ENCODE measurements at places on chromosomes 16 and 17. TPM values are rescaled to one million over a fixed set of nuclear protein-coding genes. Genes with fewer than 3 reads are reported as not detected.

GRCh38 chr17:74836191-74836590 lies 23.5 kb downstream of the GRIN2C start:
- H3K36me3 ChIP-seq: no peaks in the 10 kb centered on the region
- DNase-seq: no peak
- no peak overlapping the region for H3K4me3 ChIP-seq
- H3K27ac ChIP-seq: no peak overlapping the region

DNA sequence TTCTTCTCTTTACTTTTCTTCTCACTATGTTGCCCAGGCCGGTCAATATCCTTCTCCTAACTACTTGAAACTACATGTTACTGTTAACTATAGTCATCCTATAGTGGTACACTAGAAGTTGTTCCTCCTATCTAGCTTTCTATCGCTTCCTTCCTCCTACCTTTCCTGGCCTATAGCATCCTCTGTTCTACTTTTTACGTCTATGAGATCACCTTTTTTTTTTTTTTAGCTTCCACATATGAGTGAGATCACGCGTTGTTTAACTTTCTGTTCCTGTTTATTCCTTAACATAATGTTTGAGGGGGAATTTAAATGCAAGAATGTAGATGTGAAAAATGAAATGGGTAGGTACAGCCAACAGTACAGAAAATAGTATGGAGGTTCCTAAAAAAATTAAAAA lies 30.5 kb upstream of the YPEL2 start:
- H3K27me3 ChIP-seq: no peaks in the 10 kb centered on the region
- H3K4me3 ChIP-seq: no peak overlapping the region
- no peaks in the 10 kb centered on the region for H3K4me1 ChIP-seq
- no peak for DNase-seq

DNA sequence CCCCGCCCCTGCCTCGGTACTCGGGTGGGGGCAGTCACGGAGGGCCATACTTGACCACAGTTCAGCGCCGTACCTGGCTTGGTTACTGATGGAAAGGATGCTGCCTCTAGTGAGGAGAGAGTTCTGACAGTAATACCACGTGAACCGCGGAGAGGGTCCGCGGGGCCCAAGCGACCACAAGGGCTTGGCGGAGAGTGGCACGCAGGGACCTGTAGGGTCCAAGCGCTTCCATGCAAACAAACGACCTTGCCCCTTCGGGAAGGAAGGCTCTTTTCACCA lies 9.2 kb downstream of the KDM6B start:
- DNase-seq: no peak
- peak overlapping the region; percentile 12 for H3K4me3 ChIP-seq
- no peaks in the 10 kb centered on the region for H3K4me1 ChIP-seq
- H3K27me3 ChIP-seq: no peaks in the 10 kb centered on the region
- peaks cover 2% of the 10 kb centered on the region for H3K36me3 ChIP-seq

GRCh38 chr16:2782583-2783351 lies 4.6 kb downstream of the PRSS33 start:
- no peaks in the 10 kb centered on the region for H3K4me1 ChIP-seq
- H3K27me3 ChIP-seq: no peaks in the 10 kb centered on the region
- DNase-seq: peak; percentile 30
- H3K27ac ChIP-seq: no peak overlapping the region

DNA sequence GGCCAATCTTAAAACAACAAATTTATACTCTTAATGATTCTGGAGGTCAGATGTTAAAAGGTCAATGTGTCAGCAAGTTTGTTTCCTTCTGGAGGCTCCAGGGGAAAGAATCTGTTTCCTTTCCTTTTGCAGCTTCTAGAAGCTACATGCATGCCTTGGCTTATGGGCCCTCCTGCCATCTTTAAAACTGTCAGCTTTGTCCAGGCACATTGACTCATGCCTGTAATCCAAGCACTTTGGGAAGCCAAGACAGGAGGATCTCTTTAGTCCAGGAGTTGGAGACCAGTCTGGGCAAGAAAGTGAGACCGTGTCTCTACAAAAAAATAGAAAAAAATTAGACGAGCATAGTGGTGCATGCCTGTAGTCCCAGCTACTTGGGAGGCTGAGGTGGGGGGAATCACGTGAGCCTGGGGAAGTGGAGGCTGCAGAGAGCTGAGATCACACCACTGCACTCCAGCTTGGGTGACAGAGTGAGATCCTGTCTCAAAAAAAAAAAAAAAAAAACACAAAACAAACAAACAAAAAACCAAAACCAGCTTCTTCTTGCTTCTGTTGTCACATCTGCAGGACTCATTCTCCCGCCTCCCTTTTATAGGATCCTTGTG lies 58.3 kb downstream of the NOS2 start:
- no peak overlapping the region for H3K27ac ChIP-seq
- no peak for DNase-seq

- H3K4me1 ChIP-seq: no peaks in the 10 kb centered on the region
- no peak overlapping the region for H3K4me3 ChIP-seq
- no peaks in the 10 kb centered on the region for H3K36me3 ChIP-seq
These were observed 74.3 kb downstream of the SLC6A2 start for GRCh38 chr16:55730115-55730514.

DNA sequence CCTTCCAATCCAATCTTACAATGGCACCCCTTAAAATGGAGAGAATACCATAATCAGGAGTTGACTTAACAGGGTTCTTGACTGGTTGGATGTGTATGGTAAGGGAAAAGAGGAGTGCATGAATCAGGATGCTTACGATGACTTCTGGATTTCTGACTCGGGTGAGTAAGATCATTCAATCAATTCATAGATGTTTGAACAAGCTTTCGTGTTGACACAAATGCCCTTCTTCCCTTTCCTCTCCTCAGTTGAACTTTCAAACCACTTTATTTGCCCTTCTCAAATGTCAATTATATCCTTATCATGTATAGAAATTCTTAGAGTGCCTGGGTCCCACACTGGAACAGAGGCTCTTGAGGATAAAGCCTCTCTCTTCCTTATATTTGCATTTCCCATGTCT lies 25.9 kb downstream of the ABCC12 start:
- DNase-seq: no peak
- no peaks in the 10 kb centered on the region for H3K4me1 ChIP-seq
- no peak overlapping the region for H3K27ac ChIP-seq
- no peaks in the 10 kb centered on the region for H3K36me3 ChIP-seq

DNA sequence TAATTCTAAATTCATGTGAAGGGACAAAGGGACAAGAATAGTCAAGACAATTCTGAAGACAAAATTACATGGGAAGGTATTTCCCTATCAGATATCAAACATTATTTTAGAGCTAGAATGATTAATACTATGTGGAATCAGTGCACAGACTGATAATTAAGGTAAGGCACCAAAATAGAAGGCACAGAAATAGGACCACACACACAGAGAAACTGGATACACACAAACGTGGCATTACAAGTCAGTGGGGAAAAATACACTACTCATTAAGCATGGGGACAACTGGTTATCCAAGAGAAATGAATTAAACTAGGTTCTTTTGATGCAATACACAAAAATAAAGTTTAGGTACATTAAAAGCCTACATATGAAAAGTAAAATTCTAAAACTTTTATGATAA lies 132.8 kb upstream of the NETO2 start:
- H3K4me1 ChIP-seq: no peaks in the 10 kb centered on the region
- H3K27ac ChIP-seq: no peak overlapping the region
- DNase-seq: no peak
- H3K4me3 ChIP-seq: no peak overlapping the region
- H3K27me3 ChIP-seq: no peaks in the 10 kb centered on the region

GRCh38 chr16:5000573-5001001 lies 33.1 kb downstream of the NAGPA start:
- H3K36me3 ChIP-seq: no peaks in the 10 kb centered on the region
- H3K4me3 ChIP-seq: no peak overlapping the region
- H3K27me3 ChIP-seq: no peaks in the 10 kb centered on the region
- no peak overlapping the region for H3K27ac ChIP-seq
- peak; percentile 72 for DNase-seq

- H3K27ac ChIP-seq: no peak within 1 kb of the TSS
- no peaks in the 10 kb centered on the region for H3K4me1 ChIP-seq
- no peaks in the 10 kb centered on the region for H3K36me3 ChIP-seq
- DNase-seq: peak; percentile 93
- peak within 1 kb of the TSS; percentile 19 for H3K4me3 ChIP-seq
These were observed at the start of gene C1QL1 for GRCh38 chr17:44968225-44969143. C1QL1 (minus strand) TSS chr17:44968303; CDS start chr17:44968048, 255 bp downstream.

DNA sequence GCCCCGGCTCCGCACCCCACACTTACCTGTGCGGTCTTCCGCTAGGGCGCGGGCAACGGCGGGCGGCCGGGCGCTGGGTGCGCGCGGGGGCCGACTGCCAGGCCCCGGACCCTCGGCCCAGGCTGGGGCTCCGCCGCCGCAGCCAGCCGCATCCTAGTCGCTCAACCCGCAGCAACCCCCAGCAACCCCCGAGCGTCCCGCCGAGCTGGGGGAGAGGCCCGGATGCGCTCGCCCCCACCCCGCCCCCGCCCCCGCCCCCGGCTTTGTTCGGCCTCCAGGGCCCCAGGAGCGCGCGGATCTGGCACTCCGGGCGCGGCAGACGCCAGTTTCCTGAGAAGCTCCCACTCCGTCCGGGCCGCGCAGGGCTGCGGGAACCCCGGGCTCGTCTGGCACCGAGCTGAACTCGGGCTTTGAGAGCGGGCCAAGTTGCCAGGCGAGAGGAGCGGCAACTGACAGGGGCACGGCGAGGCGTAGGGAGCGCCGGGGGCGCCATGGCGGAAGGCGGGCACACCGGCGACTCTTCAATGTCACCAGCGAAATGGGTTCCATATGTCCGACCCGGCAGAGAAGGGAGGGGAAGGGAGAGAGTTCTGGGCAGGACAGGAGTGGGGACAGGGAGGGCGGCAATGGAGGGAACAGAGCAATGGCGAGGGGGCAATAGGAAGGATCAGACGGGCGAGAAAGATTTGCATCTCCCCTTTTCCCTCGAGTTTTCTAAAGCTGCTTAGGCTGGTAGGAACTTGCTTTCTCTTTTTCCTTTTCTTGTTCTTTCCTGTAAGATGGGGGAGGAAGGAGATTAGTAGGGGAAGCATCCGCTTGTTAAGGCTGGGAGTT lies 13.7 kb downstream of the HOXB4 start:
- no peak overlapping the region for H3K27ac ChIP-seq
- DNase-seq: no peak
- H3K4me3 ChIP-seq: peak overlapping the region; percentile 21
- no peaks in the 10 kb centered on the region for H3K4me1 ChIP-seq
- no peaks in the 10 kb centered on the region for H3K27me3 ChIP-seq
- no peaks in the 10 kb centered on the region for H3K36me3 ChIP-seq

- H3K4me1 ChIP-seq: no peaks in the 10 kb centered on the region
- DNase-seq: no peak
- no peak overlapping the region for H3K4me3 ChIP-seq
- H3K27me3 ChIP-seq: no peaks in the 10 kb centered on the region
These were observed 1.6 kb downstream of the TPPP3 start for GRCh38 chr16:67391424-67392300.

GRCh38 chr17:42078396-42079043 lies 19.8 kb downstream of the ZNF385C start:
- no peaks in the 10 kb centered on the region for H3K36me3 ChIP-seq
- no peak for DNase-seq
- no peak overlapping the region for H3K27ac ChIP-seq
- H3K27me3 ChIP-seq: no peaks in the 10 kb centered on the region
- no peak overlapping the region for H3K4me3 ChIP-seq

- no peaks in the 10 kb centered on the region for H3K36me3 ChIP-seq
- H3K27ac ChIP-seq: peak overlapping the region; percentile 31
- H3K4me1 ChIP-seq: no peaks in the 10 kb centered on the region
- DNase-seq: peak; percentile 89
- no peaks in the 10 kb centered on the region for H3K27me3 ChIP-seq
- H3K4me3 ChIP-seq: peak overlapping the region; percentile 50
These were observed 82.2 kb downstream of the TNRC6C start for GRCh38 chr17:78040440-78041385.

GRCh38 chr17:68425979-68426378 lies 31.3 kb downstream of the WIPI1 start:
- peaks cover 13% of the 10 kb centered on the region for H3K36me3 ChIP-seq
- no peak overlapping the region for H3K4me3 ChIP-seq
- DNase-seq: no peak
- no peak overlapping the region for H3K27ac ChIP-seq
- H3K27me3 ChIP-seq: no peaks in the 10 kb centered on the region

The ATP1B2 gene
- total RNA-seq: 2.0 TPM

The CRHR1 gene
- not detected for total RNA-seq

The PRKCB gene
- total RNA-seq: 6.3 TPM

The RNF112 gene
- 9.9 TPM for total RNA-seq

The CCDC200 gene
- not detected for total RNA-seq

All from aorta (tissue), 5 donors.